Thoracic aorta (tissue), 2 donors: ENCODE measurements at places on chromosomes 2 and 18. TPM values are rescaled to one million over a fixed set of nuclear protein-coding genes. Genes with fewer than 3 reads are reported as not detected.
A peak's percentile ranks its signal among the peaks of the same experiment; 100 is the strongest.

- peak; percentile 29 for DNase-seq
- H3K4me1 ChIP-seq: peaks cover 38% of the 10 kb centered on the region
- peak overlapping the region; percentile 84 for H3K4me3 ChIP-seq
- no peaks in the 10 kb centered on the region for H3K36me3 ChIP-seq
Measured at GRCh38 chr18:12884406-12885323, 628 bp upstream of the PTPN2 start.

DNA sequence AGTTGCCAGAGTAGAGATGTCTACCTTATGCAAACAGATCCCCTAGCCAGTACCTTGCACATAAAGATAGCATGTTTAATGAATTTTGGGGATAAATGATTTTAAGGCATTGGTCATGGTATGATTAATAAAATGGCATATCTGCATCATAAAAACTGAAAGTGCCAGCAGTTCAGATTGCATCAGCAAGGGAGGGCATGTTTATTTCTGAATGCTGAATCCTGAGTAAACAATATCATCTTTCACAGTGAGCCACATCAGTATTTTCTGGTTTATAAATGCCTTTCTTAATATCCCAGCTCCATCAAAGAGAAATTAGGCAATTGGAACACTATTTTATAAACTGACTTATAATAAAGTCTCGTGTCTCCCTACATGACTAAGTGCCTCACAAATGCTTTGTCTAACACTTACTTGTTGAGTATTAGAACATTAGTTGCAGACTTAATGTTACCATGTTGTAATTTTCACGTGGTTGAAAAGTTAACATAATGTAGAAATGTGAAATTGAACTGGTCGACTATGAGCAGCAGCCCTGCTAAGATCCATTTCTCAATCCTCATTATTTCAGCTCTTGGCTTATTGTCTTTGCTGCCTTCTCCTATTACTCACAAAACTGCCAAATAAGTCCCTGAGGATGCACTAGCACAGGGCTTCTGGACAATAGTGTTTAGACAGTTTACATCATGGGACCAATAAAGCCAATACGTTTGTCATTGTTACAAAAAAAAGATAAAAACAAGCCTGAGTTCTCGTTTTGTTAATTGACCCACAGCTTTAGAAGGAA lies 48.0 kb downstream of the LANCL1 start:
- H3K4me1 ChIP-seq: no peaks in the 10 kb centered on the region
- no peak overlapping the region for H3K27ac ChIP-seq
- H3K27me3 ChIP-seq: no peaks in the 10 kb centered on the region
- no peak for DNase-seq
- H3K36me3 ChIP-seq: peaks cover 6% of the 10 kb centered on the region

DNA sequence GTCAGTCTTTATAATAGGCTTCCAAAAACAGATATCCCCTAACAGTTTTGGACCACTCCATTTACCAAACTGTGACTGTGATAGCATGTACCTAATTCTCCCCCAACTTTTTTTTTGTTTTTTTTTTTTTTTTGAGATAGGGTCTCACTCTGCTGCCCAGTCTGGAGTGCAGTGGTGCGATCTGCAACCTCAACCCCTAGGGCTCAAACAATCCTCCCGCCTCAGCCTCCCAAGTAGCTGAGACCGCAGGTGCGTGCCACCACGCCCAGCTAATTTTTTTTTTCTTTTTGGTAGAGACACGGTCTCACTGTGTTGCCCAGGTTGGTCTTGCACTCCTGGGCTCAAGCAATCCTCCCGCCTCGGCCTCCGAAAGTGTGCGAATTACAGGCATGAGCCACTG lies 52.9 kb downstream of the REV1 start:
- DNase-seq: no peak
- no peak overlapping the region for H3K4me3 ChIP-seq
- H3K27ac ChIP-seq: no peak overlapping the region
- no peaks in the 10 kb centered on the region for H3K27me3 ChIP-seq
- H3K36me3 ChIP-seq: peaks cover 2% of the 10 kb centered on the region
- no peaks in the 10 kb centered on the region for H3K4me1 ChIP-seq

DNA sequence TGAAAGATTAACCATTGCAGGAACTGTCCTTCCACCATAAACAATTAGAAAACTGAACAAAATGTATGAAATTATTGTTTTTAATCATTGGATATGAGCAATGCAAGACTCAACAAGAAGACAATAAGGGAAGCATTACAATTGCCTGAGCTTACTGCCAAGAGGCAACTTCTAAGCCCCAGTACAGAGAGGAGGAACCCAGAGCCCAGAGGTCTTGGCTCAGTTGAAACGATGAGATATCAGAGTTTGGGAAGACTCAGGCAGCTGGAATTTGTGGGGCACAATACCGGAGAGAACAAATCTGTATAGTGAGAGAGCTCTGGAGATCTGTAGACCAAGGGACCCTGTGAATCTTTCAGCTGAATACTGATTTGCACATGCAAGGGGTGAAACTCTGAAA lies 80.6 kb upstream of the ZFP36L2 start:
- no peaks in the 10 kb centered on the region for H3K27me3 ChIP-seq
- H3K4me3 ChIP-seq: no peak overlapping the region
- no peaks in the 10 kb centered on the region for H3K36me3 ChIP-seq
- peaks cover 83% of the 10 kb centered on the region for H3K4me1 ChIP-seq
- DNase-seq: no peak

DNA sequence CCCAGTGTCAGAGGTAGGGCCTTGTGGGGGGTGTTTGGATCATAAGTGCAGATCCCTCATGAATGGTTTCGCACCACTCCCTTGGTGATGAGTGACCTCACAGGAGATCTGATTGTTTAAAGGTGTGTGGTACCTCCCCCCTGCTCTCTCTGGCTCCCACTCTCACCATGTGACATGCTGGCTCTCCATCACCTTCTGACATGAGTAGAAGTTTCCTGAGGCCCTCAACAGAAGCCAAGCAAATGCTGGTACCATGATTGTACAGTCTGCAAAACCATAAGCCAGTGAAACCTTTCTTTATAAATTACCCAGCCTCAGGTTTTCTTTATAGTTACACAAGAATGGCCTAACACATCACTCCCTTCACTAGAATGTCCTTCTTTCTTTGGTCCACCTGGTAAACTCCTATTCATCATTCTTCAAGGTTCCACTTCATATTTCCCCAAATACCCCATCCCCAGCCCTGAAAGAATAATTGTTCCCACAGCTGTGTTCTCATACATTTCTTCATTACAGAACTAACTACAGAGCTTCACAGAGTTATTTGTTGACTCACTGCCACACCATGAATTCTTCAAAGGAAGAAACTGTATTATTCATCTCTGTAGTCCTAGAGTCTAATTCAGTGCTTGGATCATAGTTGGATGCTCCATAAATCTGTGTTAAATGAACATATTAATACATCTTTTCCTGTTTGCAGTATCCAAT lies 81.2 kb upstream of the STK17B start:
- H3K27me3 ChIP-seq: no peaks in the 10 kb centered on the region
- peaks cover 26% of the 10 kb centered on the region for H3K4me1 ChIP-seq
- no peaks in the 10 kb centered on the region for H3K36me3 ChIP-seq
- H3K4me3 ChIP-seq: no peak overlapping the region
- H3K27ac ChIP-seq: no peak overlapping the region

DNA sequence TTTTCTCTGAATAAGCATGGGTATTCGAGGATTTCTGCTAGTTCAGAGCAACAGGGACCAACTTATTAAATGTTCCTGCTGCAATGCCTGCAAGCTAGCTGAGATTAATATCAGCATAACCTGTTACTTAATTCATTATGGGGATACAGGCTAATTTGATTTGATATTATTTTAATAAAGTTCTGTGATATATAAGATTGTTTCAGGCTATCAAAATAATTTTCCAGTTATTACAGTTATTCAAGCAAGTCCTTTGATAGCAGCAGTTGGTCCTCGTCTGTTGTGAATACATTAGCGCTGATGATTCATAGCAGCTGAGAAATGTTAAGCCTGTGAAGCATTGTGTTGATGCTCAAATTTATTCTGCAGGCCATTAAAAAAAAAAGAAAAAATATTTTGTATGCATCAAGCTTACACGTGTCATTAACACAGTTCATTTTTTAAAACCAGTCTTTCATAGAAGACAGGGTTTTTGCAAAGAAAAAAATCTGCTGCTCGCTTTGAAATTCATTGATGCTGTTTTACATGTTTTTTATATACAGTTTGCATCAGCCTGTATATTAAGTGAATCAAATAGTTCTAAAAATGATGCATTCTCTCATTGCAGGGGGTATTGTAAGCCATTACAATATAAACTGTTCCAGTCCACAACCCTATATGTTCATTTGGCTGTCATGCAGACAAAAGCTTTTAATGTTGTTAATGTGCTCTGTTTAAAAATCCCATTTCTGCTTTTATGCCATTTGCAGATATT lies 482.5 kb downstream of the BCL11A start:
- no peaks in the 10 kb centered on the region for H3K4me1 ChIP-seq
- H3K27ac ChIP-seq: no peak overlapping the region
- DNase-seq: no peak
- H3K27me3 ChIP-seq: no peaks in the 10 kb centered on the region

DNA sequence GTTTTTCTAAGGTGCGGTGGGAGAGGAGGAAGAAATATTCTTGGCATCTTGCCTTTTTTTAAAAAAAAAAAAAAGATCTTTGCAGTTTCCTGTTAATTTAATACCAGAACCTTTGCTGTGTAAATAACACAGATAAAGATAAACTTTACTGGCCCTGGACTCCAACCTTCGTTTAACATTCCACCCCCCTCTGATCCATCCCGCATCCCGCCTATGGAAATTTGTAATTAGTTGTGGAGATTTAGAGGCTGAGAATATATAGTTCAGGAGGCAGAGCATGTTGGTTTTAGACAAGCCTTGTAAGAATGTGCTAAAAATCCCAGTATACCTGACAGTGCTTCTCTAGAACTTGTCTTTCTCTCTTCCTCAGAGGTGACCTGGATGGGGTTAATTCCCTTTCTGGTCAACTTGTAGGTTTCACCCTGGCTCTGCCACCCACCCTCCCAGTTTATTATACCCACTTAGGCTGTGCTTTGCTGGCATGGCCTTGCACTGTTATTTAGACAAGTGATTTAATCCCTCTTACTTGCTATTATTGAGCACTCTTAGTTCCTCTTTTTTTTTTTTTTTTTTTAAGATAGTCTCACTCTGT lies 2.9 kb upstream of the C2orf72 start:
- H3K4me3 ChIP-seq: no peak overlapping the region
- no peak overlapping the region for H3K27ac ChIP-seq
- H3K4me1 ChIP-seq: no peaks in the 10 kb centered on the region

Gene NXPH2
- total RNA-seq: not detected

- H3K27ac ChIP-seq: no peak overlapping the region
- H3K4me1 ChIP-seq: no peaks in the 10 kb centered on the region
- DNase-seq: no peak
- no peak overlapping the region for H3K4me3 ChIP-seq
Measured at GRCh38 chr2:63721082-63721424, 120.6 kb upstream of the UGP2 start.

- H3K36me3 ChIP-seq: no peaks in the 10 kb centered on the region
- no peaks in the 10 kb centered on the region for H3K27me3 ChIP-seq
- no peaks in the 10 kb centered on the region for H3K4me1 ChIP-seq
- H3K27ac ChIP-seq: no peak overlapping the region
- H3K4me3 ChIP-seq: no peak overlapping the region
- no peak for DNase-seq
Measured at GRCh38 chr2:158128168-158128973, 26.7 kb downstream of the UPP2 start.

- H3K4me1 ChIP-seq: no peaks in the 10 kb centered on the region
- no peaks in the 10 kb centered on the region for H3K27me3 ChIP-seq
- no peak overlapping the region for H3K4me3 ChIP-seq
- H3K36me3 ChIP-seq: peaks cover 20% of the 10 kb centered on the region
- DNase-seq: no peak
- H3K27ac ChIP-seq: no peak overlapping the region
Measured at GRCh38 chr2:32436150-32436549, 79.3 kb downstream of the BIRC6 start.
